Large intestine (tissue), 12 donors: ENCODE measurements at places on chromosomes 11 and 22. TPM values are rescaled to one million over a fixed set of nuclear protein-coding genes. Genes with fewer than 3 reads are reported as not detected.

GRCh38 chr22:36211237-36211861 lies 9.7 kb upstream of the APOL4 start:
- no peak for DNase-seq

DNA sequence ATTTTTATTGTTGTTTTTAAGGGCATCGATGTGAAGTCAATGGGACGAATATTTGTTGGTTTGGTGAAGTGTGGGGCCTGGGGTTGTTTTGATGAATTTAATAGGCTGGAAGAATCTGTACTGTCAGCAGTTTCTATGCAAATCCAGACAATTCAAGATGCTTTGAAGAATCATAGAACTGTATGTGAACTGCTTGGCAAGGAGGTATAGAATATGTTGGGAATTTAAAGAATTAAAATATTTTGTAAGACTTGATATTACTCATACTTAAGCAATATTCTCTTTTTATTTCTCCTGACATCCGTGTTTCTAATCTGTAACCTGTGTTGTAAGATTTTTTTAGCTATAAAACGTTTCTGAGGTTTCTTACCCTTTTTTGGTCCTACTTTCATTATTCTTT lies 61.6 kb downstream of the DYNC2H1 start:
- DNase-seq, result no peak

DNA sequence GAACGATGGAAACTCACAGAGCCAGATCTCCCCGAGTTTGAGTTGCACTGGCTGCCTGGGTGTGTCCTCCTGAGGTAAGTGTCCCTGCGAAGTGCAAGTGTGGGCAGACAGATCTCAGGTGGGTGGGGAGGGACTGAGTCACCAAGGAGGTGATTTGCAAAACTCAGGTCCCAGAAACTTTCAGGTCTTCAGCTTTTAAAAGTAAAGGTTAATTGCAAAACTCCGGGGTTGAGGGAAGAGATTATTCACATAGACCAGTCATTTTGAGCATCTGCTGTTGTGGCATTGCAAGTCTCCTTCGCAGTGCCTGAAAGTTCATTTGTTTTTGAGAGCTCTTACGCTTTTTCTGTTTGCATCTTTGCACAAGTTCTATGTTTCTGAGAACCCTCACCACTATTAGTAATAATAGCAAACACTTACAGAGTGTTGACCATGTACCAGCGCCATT lies 7.1 kb downstream of the CD44 start:
- no peak for DNase-seq

- no peak for DNase-seq
Measured at GRCh38 chr11:13074714-13075464, 65.8 kb downstream of the RASSF10 start.

DNA sequence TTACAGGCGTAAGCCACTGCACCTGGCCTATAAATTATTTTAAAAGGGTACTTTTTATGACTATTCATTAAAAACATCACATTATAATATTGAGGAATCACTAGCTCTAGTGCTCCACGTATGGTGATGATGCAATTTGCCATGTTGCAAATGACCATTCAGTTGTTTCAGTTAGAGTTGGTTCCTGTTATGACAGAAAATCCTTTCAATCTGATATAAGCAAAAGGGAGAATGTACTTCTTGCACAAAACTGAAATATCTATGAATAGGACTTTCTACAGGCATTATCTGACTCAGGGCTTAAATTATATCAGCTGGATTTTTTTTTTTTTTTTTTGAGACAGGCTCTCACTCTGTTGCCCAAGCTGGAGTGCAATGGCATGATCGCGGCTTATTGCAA lies 45.6 kb upstream of the RRM1 start:
- DNase-seq, result no peak

DNA sequence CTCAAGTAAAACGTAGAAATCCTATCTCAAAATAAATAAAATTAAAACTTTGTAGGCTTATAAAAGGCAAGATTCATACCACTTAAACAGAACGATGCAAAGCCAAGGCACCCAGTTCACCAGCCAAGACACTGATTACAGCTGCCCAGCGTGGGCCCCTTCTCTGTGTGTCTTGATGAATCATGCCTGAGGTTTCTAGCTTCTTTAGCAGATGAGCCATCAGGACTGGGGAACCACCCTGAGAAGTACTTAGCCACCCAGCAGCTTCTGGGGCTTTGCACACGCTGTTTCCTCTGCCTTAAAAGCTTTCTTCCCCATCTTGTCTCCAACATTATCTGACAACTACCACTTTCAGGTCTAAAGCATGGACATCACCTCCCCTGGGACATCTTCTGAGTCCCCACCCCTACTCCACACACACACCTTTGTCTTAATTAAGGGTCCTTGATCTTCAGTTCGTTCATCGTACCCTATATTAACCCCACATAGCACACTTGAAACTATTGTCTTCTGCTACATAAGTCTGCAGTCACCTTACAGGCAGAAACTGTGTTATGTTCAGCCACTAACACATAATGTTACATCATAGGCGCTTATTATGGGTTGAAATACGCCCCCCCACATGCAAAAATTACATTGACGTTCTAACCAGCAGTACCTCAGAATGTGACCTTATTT lies 8.7 kb upstream of the LAYN start:
- DNase-seq, result no peak

DNA sequence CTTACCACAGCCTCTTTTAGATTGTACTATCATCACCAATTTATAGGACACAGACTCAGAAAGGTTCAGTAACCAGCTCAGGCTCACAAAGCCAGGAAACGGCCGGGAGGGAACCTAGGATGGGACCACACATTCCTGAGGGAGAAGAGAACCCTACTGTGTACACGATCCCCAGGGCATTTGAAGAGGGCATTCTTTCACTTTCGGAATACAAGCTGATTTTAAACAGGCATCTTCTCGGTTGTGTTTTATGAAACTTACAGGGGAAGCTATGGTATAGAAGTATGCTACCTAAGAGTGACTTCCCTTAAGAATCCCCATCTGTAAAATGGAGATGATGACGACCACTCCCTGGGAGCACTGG lies 19.0 kb downstream of the SMCO4 start:
- no peak for DNase-seq

CLDN5 gene
- polyA plus RNA-seq, result 12.4 TPM

TMEM223 gene
- polyA plus RNA-seq, result 18.4 TPM

MUC5AC gene
- 0.37 TPM for polyA plus RNA-seq

FOLR2 gene
- 15.0 TPM for polyA plus RNA-seq

CHRDL2 gene
- 2.4 TPM for polyA plus RNA-seq

ANGPTL5 gene
- 0.06 TPM for polyA plus RNA-seq

PLEKHA7 gene
- polyA plus RNA-seq, result 59.0 TPM

GAL gene
- polyA plus RNA-seq, result 31.8 TPM

ZP1 gene
- polyA plus RNA-seq, result 0.07 TPM
